ENCODE measurements at places on chromosomes 11 and 22.

DNA sequence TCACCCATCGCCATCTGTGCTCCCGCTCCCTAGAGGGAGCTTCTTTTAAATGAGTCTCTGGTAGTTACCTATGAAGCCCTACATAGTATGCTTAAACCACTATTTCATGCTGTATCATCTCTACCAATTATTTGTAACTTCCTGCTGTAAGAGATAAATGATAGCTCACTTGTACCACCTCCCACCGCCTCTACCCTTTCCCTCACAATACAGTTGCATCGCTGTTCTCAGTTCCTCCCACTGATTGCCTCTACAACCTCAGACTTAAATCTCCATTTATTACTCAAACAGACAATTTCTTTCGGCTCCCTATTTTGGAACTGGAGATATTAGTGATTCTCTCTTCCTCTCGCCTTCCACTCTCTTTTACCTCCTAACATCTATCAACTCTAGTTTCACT lies 222.9 kb upstream of the ZC3H12C start:
- no peak for DNase-seq

DNA sequence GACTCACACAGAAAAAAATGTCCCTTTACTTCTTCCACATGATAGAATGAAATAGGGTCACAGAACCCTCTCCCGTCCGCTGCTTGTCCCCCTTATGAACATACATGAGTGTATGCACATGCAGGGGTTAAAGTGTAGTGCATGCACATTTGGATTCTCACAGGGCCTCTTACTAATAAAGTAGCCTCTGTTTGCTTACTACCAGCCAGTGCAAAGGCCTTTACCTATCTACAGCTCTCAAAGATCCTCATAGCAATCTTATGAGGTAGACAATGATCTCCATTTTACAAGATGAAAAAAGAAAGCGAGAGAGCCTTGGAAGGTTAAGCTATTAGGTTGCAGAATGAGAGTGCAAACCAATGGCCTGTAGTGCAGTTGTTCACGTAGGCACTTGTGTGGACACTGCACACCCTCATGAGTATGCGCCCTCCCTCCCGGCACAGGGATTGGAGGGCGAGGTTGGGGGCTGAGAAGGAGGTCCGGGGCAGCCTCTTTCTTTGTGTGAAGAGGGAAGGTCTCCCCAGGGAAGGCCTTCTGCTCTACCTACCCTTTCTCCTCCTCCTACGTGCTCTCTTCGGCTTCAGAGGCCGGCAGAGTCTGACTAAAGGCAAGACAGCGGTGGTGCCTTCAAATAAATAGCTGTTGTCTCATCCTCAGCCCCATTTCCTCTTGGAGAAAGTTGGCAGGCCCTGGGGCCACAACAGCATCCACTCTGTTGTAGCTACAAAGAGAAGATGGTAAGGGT lies 91.3 kb downstream of the CEP164 start:
- no peak for DNase-seq

GRCh38 chr11:99781074-99781473 lies 760.3 kb downstream of the CNTN5 start:
- DNase-seq = no peak

- no peak for DNase-seq
Observed at GRCh38 chr11:7591987-7592386, 78.2 kb downstream of the PPFIBP2 start.

GRCh38 chr11:67276781-67277230 lies 10.5 kb downstream of the GRK2 start:
- DNase-seq = peak; percentile 69
